Activated CD8-positive, alpha-beta memory T cell treated with anti-CD3 and anti-CD28 coated beads, Interleukin-2, amount 50 U/mL, for 48 hours (primary cell): ENCODE measurements at places on chromosomes 16 and 17.

GRCh38 chr16:49542391-49542891, 168.8 kb downstream of the C16orf78 start:
- DNase-seq, result no peak

GRCh38 chr17:1280652-1281051, 1.2 kb downstream of the TRARG1 start:
- no peak for DNase-seq

GRCh38 chr16:58012481-58012880, 11.3 kb downstream of the USB1 start:
- DNase-seq, result no peak

DNA sequence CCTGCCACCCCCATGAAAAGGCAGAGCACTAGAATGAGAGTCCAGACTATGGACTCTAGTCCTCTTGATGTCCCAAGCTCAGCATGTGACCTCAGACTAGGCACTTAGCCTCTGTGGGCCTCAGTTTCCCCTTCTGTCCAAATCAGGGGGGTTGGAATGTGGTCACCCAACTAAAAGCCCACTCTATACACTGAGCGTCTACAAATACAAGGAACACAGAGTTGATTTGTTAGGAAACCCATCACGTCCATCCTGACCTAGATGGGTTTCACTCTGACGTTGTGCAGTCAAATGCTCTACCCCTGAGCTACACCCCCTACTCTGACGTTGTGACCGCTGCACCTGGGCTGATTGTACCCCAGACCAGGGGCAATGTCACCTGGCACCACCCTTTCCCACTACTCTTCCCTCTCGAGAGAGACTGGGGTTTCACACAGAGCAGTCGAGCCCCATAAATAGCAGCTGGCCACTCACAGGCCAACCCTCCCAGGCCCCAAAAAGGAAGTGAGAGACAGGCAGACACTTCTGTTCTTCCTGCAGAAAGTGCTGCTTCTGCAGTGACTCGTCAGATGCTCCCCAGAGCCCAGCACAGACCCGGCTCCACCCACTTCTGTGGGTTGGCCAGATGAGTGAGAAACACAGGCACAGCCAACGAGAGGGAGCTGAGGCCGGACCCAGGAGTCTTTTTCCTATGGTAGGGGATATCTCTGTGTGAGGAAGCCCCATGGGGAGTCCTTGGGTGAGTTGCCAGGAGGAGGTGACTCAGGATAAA, 16.1 kb upstream of the TNFRSF13B start:
- DNase-seq, result peak; percentile 74

DNA sequence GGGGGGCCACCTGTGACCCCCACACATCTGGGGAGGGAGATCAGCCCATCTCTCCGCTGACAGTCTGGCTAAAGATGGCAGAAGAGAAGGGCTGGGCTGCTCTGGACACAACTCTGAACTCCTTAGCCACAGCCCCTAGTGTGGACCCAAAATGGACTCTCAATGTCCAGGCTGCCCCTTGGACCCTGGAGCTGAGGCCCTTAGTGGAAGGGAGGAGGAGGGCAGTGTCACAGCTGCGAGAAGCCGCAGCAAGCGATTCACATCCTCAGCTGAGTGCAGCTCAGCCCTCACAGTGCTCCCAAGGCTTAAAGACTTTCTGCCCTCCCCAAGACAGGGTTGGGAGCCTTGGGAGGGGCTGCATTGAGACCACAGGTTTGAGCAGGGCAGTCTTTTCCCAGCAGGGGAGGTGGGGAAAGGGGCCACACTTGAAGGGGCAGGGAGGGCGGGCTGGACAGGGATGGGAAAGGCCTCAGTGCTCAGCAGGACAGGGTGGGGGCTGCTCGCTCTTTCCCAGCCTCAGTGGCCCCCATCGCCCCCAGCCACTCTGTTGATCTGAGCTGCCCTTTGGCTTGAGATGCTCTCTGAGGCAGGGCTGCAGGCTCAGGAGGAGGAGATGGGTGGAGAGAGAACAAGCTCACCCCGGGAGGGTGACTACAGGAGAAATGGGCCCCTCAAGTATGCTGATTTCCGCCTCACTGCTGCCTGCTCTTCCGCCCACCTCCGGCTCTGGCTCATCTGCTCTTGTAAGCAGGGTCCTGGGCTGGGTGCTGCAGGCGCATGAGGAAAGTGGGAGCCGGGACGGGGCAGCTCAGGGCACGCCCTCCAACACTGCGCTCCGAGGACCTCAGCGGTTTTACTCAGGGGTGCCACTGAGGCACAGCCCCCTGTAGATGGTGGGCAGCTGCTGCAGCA, 50.9 kb upstream of the MTSS2 start:
- DNase-seq, result peak; percentile 72
